ENCODE measurements at places on chromosomes 2 and 18.

GRCh38 chr2:148990968-148991367, 47.5 kb upstream of the LYPD6B start:
- DNase-seq, result no peak

- DNase-seq, result no peak
Observed at GRCh38 chr2:38666556-38666910, 619 bp downstream of the GALM start.

- DNase-seq, result no peak
Observed at GRCh38 chr18:25146512-25146910, 205.5 kb downstream of the ZNF521 start.

- DNase-seq, result no peak
Observed at GRCh38 chr2:28628987-28629386, 122.6 kb upstream of the PPP1CB start.

DNA sequence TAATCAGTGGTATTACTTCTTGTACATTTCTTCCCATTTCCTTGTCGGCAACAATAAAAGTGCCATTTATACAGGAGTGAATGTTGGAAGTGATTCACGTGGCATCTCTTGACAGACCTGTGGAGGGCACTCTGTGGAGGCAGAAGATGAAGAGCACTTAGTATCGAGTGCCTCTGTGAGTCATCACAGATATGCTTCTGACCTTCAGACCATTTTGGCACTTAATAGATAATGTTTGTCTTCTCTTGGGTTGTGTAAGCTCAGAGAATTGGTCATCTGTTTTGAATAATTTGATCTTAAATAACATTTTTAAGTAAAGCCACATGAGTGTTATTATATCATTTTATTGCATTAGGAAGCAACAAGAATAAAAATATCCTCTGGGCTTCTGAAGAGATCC, 305.5 kb downstream of the PTPRM start:
- no peak for DNase-seq

DNA sequence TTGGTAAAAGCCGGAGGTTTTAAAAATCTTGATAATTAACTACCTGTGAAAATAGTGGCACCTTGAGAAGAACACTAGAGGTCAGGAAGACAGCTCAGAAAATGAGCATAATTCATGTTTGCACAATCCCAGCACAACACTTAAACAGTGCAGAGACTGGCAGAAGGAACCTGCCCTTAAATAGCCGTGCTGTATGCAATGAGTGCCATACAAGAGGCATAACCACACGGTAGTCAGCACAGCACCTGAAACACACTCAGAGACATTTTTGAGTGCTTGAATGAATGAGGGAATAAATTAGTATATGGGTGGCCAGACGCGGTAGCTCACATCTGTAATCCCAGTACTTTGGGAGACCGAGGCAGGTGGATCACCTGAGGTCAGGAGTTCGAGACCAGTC, 164.9 kb downstream of the PAX3 start:
- DNase-seq, result no peak

DNA sequence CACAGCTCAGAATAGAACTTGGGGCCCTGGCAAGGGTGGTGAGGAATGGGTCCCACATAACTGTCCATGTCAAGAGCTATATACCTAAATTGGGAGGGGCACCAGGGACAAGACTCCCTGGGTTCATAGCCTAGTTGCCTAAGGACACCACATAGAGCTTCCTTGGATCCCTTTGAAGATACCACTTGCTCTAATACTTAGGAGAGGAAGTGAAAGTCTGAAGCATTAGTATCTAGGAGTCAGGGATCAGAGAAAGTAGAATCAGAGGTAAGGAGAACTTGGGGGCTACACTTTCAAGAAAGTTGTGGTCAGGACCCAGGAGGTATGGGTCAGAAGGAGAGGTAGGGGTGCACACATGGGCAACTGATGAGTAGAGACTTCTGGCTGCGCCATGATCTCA, 318.2 kb upstream of the SLC39A10 start:
- DNase-seq, result no peak

DNA sequence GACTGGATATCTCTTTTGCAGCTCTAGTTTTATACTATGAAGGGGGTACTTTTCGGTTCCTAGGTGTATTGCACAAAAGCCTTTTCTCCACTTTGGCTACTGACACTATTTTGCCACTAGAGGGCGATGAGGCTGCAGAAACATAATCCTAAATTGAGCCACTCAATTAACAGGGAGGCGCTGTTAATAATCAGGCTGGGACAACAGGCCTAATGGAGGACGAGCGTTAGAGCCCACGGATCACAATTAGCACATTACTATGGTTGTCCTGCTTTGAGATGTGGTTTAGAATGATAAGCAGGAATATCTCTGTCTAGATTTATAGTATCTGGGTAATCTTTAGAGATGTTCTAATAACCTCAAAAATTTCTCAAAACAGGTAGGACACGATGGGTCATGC, 62.2 kb upstream of the PMAIP1 start:
- DNase-seq, result peak; percentile 9

DNA sequence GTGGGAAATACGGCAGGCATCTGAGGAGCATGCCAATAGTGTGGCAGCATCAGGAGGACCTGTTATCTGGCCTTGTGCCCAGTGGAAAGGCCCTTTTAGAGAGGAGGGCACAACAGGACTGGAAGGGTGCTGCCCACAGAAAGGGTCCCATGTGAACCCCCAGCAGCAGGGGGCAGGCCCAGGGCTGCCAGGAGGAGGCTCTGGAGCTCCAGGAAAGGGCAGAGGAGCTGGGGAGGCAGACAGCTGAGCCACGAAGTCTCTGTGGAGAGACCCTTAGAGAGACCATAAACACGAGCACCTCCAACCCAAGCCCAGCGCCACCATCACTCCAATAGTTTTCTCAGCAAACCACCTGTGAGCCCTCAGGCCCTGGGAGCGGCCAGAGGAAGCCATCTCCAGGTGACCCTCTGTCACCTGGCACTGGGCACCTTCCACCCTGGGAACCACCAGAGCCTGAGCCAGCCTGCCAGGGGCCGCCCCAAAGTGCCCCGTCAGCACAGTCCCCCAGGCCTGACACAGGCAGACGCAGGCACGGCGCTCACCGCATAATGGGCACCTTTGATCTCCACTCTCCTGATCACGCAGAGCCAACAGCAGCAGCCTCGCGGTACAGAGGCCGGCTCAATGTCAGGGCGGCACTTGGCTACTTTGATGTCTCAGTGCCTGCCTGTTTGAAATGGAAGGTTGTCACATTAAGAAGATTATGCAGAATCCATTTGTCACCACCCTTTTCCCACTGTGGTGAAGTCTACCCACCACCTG, 162.5 kb upstream of the RAB6C start:
- no peak for DNase-seq

- DNase-seq, result no peak
Observed at GRCh38 chr18:55240978-55241377, 281.7 kb upstream of the CCDC68 start.

GRCh38 chr2:94956797-94957391, 68.6 kb upstream of the MAL start:
- no peak for DNase-seq

GRCh38 chr18:74709452-74709851, 111.8 kb downstream of the ZNF407 start:
- no peak for DNase-seq

GRCh38 chr2:2663401-2664036, 332.4 kb upstream of the MYT1L start:
- DNase-seq, result no peak

GRCh38 chr18:44374966-44375365, 305.7 kb upstream of the SETBP1 start:
- DNase-seq, result no peak

DNA sequence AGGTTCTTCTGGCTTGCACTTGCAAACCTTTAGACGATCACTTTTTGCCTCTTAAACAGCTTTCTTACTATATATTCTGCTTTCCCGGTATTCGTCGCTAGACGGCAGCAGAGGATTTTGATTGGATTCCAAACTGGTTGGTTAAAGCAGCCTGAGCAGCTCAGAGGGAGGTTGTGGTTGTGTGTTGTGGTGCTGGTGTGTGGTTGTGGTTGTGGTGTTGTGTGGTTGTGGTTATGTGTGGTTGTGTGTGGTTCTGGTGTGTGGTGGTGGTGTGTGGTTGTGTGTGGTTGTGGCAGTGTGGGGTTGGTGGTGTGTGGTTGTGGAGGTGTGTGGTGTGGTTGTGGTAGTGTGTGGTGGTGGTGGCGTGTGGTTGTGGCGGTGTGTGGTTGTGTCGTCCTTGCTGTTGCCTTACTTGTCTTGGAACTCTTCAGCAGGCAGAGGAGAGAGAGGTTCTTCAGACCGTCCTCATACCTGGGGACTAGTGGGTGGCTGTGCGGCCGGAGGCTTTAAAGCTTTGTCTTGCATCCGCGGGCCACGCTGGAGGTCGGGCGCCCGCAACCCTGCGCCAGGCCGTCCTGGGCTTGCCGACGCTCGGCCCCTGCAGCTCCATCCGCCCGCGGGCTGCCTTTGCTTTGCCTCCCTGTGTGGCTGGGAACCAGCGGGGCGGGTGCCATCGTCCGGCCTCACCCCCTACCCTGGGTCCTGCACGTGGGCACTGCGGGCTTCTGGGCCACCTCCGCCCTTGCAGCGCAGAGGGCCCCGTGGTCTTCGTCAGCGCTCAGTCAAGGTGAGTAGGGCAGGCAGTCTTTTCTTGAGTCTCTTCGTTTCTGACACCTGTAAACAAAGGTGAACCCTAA, 190.8 kb downstream of the ARHGAP28 start:
- DNase-seq, result no peak

DNA sequence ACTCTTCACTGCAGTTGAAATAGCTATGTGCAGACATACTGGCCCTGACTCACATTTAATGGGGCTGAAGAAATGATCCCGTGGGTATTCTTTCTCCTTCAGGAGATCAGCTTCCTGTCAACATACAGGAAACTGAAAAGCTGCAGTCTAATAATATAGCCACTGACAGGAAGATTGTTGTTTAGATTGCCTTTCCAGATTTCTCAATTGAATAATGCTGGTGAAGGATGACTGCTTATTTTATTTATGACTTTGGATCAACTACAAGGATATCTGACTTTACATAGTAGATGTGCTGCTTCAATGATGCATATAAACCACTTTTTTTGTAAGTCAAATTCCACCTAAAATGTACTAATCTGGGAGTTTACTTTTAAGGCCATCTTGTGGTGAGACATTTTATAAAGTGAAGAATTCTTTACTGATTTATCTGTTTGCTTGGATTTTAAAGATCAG, 93.4 kb upstream of the MAP4K3 start:
- DNase-seq, result no peak

GRCh38 chr18:7479756-7480155, 87.4 kb upstream of the PTPRM start:
- DNase-seq, result no peak

- DNase-seq, result no peak
Observed at GRCh38 chr2:49265471-49265870, 111.2 kb upstream of the FSHR start.

DNA sequence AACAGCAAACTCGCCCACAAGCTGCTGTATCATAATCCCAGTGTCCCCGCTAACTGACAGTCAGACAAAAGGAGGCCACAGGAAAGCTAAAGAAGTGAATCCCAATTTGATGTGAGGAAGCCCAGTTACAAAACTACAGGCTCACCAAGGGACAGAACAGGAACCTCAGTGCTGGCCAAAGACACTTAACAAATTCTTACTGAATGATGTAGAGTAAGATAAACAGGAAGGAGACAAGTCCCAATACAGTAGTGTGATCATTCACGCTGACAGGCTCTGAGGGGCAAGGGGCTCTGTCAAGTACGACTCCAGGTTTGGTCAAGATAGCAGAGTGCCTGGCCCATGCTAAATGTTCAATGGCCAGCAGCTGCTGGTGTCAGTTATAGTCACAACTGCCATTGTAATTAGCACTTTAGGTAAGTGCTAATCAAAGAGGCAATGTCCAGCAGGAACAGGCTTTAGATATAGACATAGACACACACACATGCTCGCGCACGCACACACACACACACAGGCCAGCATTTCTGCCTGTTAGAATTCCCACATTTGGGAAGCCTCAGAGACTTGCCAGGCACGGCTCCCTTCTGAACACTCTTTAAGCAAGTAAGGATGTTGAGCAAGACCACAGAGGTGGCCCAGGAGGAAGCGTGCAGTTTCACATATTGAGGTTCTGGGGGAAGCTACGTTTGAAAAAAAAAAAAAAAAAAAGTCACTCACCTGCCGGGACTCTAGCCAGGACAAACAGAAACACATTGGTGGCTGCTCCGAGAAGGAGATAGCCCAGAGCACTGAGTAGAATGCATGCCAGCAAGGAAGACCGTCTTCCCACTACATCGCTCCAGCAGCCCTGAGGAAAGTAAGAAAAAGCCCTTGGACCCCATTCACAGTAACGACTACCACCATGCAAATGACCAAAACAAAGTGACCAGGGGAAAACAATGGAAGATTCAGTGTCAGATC, 35.4 kb upstream of the TMEM182 start:
- DNase-seq, result no peak

DNA sequence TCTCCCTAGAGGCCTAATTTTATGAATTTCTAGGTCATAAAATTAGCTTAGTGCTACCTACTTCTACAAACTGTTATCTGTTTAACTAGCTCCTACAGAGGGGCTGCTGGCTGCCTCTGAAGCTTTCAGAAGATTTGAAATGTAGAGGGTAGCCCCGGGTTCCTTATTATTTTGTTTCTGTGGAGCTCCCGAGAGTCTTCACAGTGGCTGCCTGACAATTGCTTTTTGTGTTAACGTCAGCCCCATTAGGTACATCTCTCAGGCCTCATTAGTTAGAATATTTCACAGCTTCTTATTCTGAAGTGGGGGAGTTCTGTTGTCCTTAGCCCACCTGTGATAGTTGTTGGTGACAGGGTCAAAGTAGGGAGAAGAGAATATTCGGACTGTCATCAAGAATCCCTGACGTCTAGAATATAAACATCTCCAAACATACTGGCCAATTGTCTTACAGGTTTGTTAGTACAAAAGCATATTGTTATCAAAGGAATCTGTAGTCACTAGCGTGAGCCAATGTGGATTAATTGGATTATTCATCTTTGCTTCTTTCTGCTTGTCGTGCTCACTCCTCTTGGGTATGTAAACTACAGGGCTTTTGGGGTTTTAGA, 77.5 kb downstream of the DIS3L2 start:
- DNase-seq, result no peak

GRCh38 chr2:100211521-100211920, 69.1 kb upstream of the AFF3 start:
- DNase-seq, result no peak

All from stimulated activated CD4-positive, alpha-beta T cell treated with anti-CD3 and anti-CD28 coated beads, Interleukin-15, amount 100 ng/mL, for 1 hour (primary cell).